ENCODE measurements at places on chromosomes 4 and X.

- no peak for DNase-seq
These were observed 5.2 kb downstream of the LDB2 start for GRCh38 chr4:16893141-16893651.

DNA sequence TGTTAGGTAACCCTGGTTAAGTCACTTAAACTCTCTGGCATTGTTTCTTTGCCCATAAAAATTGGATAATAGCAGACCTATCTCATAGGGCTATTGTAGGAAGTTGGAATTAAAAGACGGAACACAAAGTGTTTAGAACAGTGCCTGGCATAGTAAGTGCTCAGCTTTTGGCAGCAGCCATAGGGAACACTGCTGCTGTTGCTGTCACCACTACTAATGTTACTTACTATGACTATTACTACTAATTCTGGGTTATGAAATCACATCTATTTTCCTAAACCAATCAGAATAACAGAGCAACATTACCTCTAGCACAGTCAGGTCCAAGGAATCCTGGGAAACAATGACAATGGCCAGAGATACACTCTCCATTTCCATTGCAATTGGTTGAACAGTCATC, 300.0 kb downstream of the SH2D1A start:
- no peak for DNase-seq

DNA sequence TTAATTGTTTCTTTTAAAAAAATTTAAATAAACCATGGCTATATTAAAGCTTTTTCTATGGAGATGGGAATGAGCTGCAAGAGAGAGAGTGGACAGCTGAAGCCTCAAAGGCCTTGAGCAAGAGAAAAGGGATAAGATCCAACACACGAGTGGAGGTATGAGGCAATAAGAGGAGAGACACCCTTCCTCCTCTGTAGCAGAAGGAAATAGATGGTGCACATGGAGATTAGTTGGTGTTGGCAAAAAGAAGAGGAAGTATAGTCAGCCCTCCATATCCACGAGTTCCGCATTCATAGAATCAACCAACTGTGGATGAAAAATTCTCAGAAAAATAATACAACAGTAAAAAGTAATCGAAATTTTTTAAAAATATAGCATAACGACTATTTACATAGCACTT, 3.2 kb downstream of the CXorf38 start:
- no peak for DNase-seq

GRCh38 chr4:118746251-118746919, 61.2 kb downstream of the METTL14 start:
- no peak for DNase-seq

- DNase-seq = no peak
These were observed 30.8 kb downstream of the DAPP1 start for GRCh38 chr4:99847362-99847976.

DNA sequence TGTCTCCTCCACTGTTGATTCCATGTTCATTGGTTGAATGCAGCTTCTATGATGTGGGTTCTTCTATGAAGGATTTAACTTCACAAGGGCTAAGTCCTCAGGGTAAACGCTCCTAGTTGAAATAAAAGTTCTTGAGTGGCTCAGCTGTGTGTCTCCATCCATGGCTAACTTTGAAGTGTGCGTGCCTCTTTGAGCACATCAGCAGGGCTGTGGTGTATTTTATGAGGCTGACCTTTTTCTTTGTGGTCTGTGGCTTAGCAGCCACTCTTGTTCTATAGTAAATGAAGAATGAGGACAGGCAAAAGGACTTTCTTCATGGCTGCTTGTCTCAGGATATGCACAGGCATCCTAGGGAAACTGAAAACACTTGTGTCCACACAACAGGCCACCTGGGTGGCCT, 88.5 kb downstream of the KIT start:
- DNase-seq = no peak

DNA sequence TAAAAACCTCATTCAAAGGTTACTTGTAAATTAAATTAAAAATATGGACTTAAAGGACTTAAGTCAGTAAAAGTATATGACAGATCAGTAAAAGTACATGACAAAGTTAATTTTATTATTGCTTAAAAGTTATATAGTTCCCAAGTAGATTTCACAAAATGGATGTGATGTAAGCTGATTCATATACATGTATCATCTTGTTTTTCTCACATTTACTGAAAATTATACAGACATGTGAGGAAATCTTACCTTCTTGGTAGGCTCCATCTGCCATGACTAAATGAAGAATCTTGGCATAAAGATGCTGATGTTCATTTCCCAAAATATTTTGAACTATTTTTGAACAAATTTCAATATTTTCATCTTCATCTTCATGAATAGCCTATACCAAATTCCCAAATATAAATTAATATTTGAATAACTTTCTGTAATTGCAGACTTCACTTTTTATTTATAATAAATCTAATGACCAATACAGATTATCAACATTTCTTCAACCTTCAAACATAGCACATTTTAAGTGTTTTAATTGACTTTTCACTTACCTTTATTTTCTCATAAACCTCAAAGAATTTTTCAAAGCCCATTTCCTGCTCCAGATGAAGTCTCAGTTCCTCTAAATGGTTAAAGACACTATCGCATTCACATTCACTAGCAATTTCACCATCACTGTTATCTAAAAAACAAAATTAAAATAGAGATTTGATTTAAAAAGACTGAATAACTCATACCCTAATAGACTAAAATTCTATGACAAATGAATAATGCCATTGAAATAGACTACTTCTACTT, 129.4 kb upstream of the SH3RF1 start:
- no peak for DNase-seq

DNA sequence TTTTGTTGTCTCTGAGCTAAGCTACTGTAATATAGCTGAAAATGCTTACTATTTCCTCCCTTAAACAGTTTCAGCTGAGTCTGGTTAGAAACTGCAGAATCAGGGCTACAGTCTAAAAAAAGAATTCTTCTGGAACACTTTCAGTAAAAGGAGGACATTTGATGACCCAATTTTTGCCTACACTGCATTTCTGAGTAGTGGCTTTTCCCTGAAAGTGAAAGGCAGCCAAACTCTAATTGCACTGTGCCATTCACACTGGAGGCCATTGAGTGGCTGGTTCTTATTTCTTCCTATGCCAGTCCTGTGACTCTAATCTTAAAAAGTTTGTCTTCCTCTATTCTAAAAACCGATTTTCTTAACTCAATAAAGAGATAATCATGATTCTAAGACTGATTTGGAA, 526.0 kb downstream of the CFAP47 start:
- no peak for DNase-seq

DNA sequence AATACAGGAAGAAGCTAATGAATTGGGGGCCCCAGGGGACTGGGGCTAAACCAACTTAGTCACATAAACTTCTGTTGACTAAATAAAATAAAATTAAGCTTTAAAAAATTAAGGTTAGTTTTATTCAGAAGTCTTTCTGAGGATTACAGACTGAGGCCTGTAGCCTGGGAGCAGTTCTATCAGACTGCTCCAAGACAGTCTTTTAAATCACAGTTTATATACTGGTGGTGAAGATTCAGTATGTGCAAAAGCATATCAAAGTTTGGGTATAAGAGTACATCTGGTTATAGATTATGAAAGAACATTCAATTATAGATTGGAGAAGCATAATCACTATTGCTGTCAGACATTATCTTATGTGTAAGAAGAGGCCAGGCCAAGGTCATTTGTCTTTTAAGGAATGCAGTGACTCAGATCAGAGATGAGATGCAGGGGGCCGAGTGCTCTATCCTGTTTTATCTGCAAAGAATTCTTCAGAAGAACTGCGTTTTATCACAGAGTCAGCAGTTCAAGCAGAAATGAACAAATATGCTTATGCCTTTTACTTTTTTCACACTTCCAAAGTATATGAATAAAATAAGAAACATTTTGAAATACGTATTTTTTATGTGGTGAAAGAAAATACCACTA, 109.4 kb downstream of the PDHA2 start:
- no peak for DNase-seq

GRCh38 chr4:23903859-23904438, 14.1 kb upstream of the PPARGC1A start:
- no peak for DNase-seq

GRCh38 chr4:183499801-183500200, 5.1 kb upstream of the ING2 start:
- DNase-seq = no peak

- DNase-seq = no peak
These were observed 1026.4 kb upstream of the IGFBP7 start for GRCh38 chr4:58136604-58137003.

DNA sequence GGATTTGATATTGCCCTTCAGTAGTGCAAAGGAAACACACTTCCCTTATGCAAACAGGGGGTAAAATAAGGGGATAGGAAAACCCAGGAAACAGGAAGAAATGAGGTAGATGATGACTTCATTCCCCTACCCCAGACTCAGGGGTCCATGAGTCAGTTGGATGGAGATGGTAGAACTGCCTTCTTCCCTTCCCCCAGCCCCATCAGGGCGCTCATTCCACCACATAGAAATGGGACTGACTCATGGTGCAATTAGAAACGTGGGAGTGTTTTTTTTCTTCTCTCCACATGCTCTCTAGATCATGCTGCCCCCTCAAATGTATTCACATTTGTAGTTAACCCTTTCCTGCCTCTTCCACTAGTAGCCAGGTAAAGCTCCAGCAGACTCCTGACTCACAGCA, 23.1 kb upstream of the ARMCX2 start:
- no peak for DNase-seq

- no peak for DNase-seq
These were observed 448.3 kb upstream of the SLIT2 start for GRCh38 chr4:19803406-19803805.

DNA sequence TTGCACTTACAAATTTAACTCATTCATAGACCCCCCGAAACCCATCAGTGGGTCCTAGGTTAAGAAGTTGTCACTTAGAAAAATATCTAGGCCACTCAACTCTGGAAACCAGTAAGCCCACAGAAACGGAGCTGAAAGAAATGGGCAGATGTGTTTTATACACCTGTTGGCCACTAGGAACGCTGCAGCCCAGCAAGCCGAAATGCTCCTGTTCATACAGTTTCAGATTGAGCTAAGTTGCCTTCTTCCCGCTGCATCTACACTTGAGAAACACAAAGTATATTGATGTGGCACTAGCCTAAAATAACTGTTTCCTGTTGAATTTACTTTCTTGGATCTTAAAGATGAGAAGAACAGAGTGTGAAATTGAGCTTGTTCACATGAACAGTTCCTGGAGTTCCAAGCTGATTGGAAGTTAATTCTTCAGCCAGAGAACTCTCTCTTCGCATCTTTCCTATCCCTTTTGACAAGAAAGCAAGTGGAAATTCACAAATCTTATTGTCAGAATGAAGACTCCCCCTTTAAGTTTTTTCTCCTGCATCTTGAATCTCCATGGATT, 174.1 kb downstream of the RBMX2 start:
- DNase-seq = no peak

GRCh38 chr4:84389406-84389805, 109.7 kb downstream of the NKX6-1 start:
- no peak for DNase-seq

DNA sequence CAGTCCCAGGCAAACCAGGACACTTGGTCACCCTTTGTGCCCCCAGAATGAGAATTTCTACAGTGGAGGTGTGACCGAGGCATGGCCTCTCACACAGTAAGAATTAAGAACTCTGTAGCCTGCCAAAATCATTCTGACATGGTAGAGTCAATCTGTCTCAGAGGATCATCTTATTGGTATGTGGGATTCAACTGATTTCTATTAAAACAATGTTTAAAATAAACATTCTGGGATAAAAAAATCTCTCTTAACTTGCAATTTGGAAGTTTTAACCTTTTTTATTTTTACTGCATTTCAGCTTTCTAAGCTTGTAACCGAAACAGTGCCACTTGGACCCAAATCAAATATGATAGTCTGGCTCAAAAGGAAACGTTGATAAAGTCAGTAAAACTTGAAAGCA, 165.4 kb upstream of the LDB2 start:
- DNase-seq = no peak

DNA sequence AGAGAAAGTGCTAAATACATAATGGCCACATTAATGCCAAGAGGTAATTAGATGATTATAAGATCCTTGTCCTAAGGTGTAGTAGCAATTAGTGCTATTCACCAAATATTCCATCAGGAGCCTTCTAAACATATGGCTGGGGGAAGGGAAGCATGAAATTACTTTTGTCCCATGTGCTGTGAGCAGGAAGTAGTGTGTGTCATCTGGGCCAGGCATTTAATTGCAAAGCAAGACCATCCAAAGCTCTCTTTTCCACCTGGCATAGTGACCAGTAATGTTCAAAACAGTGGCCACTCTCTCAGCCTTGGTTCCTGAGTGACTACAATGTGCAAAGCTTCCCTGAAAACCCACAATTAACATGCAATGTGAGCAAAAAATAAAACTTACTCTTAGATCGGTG, 144.2 kb upstream of the FAM241A start:
- DNase-seq = no peak

GRCh38 chrX:104108955-104109354, 3.4 kb upstream of the ZCCHC18 start:
- DNase-seq = no peak

- DNase-seq = no peak
These were observed 349.9 kb upstream of the KLF3 start for GRCh38 chr4:38313999-38314561.

GRCh38 chr4:168019019-168019651, 73.2 kb upstream of the ANXA10 start:
- no peak for DNase-seq

DNA sequence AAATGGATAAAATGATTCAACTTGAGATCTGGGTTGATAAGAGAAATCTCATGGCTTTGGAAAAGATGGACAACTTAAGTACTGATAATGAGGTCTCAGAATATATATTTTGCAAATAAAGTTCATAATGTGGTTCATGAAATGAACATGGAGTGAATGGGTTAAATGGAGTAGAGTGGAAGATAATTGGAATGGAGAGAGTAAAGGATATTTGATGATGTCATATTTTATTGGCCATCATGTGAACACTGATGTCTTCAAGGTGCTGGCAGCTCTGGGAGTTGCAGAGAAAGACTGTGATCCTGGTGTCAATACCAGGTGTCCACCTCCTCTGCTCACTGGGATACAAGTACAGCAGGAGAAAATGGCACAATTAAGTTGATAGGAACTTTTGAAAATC, 133.9 kb upstream of the ZXDA start:
- no peak for DNase-seq

DNA sequence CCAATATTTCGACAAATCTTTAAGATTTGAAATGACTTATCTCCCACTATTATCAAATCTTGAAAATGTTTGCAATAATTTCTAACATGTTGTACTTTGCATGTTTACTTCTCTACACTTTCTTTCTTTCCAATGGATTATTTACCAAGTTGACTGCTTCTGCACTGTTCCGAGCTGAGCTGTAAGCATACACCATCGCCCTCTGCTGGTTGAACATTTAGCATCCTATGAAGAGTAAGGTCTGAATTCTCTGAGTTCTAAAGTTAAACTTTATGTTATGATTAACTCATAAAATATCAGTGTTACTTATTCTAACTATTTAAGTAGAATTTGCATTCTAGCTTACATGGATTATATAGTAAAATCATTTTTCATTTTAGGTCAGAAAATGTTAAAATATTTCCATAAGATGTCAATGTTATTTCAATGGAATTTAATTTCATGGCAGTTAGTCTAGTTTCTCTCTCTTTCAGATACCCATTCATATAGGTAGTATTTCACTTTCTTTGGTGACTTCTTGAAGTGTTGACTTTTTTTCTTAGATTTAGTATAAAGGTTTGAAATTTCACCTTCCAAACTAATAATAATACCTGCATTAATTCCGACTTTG, 137.4 kb downstream of the DKK2 start:
- DNase-seq = no peak

All from stimulated activated CD8-positive, alpha-beta memory T cell treated with anti-CD3 and anti-CD28 coated beads, Interleukin-4, amount 100 ng/mL, for 1 hour (primary cell).